ENCODE measurements at places on chromosomes 6 and 20.

- DNase-seq, result no peak
These were observed 20.8 kb upstream of the IBTK start for GRCh38 chr6:82268301-82268846.

GRCh38 chr6:81781624-81782023 lies 29.1 kb upstream of the TENT5A start:
- no peak for DNase-seq

DNA sequence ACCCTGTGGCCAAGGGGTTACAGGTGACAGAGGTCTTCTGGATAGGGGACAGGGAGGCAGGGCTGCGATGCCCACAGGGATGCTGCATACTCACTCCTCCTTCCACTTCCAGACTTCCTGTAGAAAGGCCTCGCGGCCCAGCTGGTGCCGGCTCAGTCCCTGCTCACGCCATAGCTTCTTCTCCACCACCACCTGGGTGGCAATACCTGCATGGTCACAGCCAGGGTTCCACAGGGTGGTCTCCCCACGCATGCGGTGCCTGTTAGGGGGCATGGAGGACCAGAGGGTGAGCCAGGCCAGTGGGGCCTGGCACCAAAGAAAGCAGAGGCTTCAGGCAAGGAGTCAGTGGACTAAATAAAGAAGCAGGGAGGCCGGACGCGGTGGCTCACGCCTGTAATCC lies 8.3 kb upstream of the VWA7 start:
- no peak for DNase-seq

GRCh38 chr20:51661609-51662178 lies 106.5 kb downstream of the ATP9A start:
- no peak for DNase-seq

GRCh38 chr20:64149809-64150560 lies 14.3 kb upstream of the MYT1 start:
- no peak for DNase-seq

GRCh38 chr6:167146135-167146534 lies 11.6 kb downstream of the GPR31 start:
- DNase-seq, result no peak
